ENCODE measurements at places on chromosomes 4 and X. TPM values are rescaled to one million over a fixed set of nuclear protein-coding genes. Genes with fewer than 3 reads are reported as not detected.

CNGA2 gene
- total RNA-seq, result not detected

CT47A1 gene
- not detected for total RNA-seq

NXF2 gene
- total RNA-seq, result 0.23 TPM

GABRQ gene
- 5.8 TPM for total RNA-seq

All from diencephalon (tissue), 1 donor.